Stomach (tissue), 19 donors: ENCODE measurements at places on chromosomes 2 and 18. TPM values are rescaled to one million over a fixed set of nuclear protein-coding genes. Genes with fewer than 3 reads are reported as not detected.

AOX1 gene
- 18.0 TPM for total RNA-seq

CCDC141 gene
- total RNA-seq, result 12.5 TPM

KCNIP3 gene
- 1.6 TPM for total RNA-seq

ANKMY1 gene
- 20.4 TPM for total RNA-seq

GPR75 gene
- 2.7 TPM for total RNA-seq
